ENCODE measurements at places on chromosomes 13 and 19. TPM values are rescaled to one million over a fixed set of nuclear protein-coding genes. Genes with fewer than 3 reads are reported as not detected.

The TDRD12 gene
- total RNA-seq = 0.46 TPM

The CPB2 gene
- total RNA-seq = not detected

The CYP4F8 gene
- not detected for total RNA-seq

The CBLC gene
- 0.07 TPM for total RNA-seq

The GFY gene
- not detected for total RNA-seq

The KLK10 gene
- not detected for total RNA-seq

The SMIM44 gene
- not detected for total RNA-seq

The SLC25A41 gene
- 0.07 TPM for total RNA-seq

The ZNF442 gene
- 2.4 TPM for total RNA-seq

The TEX101 gene
- not detected for total RNA-seq

The OR10H1 gene
- total RNA-seq = not detected

The SYMPK gene
- 57.3 TPM for total RNA-seq

The C19orf81 gene
- total RNA-seq = not detected

The SIGLEC14 gene
- total RNA-seq = not detected

The PDCD5 gene
- 73.4 TPM for total RNA-seq

The PNMA8A gene
- total RNA-seq = 3.2 TPM

The FAM32A gene
- total RNA-seq = 77.5 TPM

The UBA52 gene
- 599 TPM for total RNA-seq

The ZSCAN5A gene
- total RNA-seq = 5.2 TPM

The POLRMT gene
- 25.8 TPM for total RNA-seq

The CSNK1A1L gene
- total RNA-seq = not detected

The POGLUT2 gene
- total RNA-seq = 28.9 TPM

The PRSS57 gene
- total RNA-seq = not detected

The CDADC1 gene
- 4.4 TPM for total RNA-seq

The TMIGD2 gene
- total RNA-seq = not detected

The DHPS gene
- total RNA-seq = 66.5 TPM

The B3GNT3 gene
- total RNA-seq = not detected

The FUT2 gene
- not detected for total RNA-seq

The WDR87 gene
- not detected for total RNA-seq

The IGLON5 gene
- 0.13 TPM for total RNA-seq

The PRR36 gene
- total RNA-seq = not detected

The MRPL4 gene
- total RNA-seq = 18.1 TPM

The REEP6 gene
- total RNA-seq = 2.1 TPM

The CEACAM3 gene
- total RNA-seq = not detected

The ARHGEF1 gene
- 39.2 TPM for total RNA-seq

The TRPC4 gene
- 32.5 TPM for total RNA-seq

The TTYH1 gene
- total RNA-seq = not detected

The VN1R4 gene
- not detected for total RNA-seq

The C2CD4C gene
- total RNA-seq = not detected

Measured in smooth muscle cell of the pulmonary artery (primary cell).